SIG-M5 (cell line): ENCODE measurements at places on chromosomes 7 and 10.

DNA sequence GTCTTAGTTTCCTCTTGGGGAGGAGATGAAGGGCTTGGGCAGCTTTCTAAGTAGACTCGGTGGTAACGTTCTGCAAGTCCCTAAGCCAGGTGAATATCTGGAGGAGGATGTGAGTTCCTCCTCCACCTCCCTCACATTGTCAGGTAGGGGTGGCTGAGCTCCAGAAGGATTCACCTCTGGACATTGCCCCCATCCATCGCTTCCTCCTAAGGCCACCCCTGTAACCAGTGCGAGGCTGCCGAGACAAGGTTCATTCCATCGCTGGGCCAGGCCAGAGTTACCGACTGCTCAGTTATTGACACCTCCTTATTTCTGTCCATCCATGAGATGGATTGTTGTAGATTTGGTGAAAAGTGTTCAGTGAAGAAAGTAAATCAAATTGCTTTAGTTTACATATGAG is 334.1 kb upstream of the KLF6 start:
- DNase-seq = no peak

DNA sequence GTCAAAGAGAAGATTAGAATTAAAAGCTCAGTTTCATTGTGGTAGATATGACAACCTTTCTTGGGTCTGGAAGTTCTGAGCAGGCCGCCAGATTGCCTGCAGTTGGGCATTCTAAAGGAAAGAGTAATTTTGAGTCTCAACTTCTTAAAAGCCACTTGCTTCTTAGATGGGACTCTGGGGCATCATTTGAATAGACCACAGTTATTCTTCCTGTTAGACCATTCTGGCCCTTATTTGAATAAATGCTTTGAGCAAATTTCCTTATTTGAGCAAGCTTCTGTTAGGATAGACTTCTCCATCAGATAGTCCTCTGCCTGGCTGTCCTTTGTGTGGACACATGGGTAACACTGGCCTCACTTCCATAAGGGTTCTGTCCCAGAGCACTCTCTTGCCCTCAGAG is 40.2 kb downstream of the SND1 start:
- no peak for DNase-seq

DNA sequence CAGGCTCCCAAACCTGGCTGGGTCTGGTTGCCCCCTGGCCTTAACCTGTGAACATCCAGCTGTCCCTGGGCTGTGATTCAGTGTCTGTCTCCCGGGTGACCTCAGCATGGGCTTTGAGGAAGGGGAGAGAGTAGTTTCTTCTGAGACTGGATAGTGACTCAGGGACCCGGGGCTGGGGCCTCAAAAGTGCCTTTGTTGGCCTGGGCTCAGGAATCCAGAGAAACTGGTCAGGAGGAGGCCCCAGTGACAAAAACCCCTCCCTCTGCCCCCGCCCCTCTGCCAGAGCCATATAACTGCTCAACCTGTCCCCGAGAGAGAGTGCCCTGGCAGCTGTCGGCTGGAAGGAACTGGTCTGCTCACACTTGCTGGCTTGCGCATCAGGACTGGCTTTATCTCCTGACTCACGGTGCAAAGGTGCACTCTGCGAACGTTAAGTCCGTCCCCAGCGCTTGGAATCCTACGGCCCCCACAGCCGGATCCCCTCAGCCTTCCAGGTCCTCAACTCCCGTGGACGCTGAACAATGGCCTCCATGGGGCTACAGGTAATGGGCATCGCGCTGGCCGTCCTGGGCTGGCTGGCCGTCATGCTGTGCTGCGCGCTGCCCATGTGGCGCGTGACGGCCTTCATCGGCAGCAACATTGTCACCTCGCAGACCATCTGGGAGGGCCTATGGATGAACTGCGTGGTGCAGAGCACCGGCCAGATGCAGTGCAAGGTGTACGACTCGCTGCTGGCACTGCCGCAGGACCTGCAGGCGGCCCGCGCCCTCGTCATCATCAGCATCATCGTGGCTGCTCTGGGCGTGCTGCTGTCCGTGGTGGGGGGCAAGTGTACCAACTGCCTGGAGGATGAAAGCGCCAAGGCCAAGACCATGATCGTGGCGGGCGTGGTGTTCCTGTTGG is at the start of gene CLDN4:
Gene CLDN4, plus strand, starts transcription at position 316 of the 903 bp plus-strand sequence. Its CDS starts 206 bp downstream, at position 522.
- no peak for DNase-seq

DNA sequence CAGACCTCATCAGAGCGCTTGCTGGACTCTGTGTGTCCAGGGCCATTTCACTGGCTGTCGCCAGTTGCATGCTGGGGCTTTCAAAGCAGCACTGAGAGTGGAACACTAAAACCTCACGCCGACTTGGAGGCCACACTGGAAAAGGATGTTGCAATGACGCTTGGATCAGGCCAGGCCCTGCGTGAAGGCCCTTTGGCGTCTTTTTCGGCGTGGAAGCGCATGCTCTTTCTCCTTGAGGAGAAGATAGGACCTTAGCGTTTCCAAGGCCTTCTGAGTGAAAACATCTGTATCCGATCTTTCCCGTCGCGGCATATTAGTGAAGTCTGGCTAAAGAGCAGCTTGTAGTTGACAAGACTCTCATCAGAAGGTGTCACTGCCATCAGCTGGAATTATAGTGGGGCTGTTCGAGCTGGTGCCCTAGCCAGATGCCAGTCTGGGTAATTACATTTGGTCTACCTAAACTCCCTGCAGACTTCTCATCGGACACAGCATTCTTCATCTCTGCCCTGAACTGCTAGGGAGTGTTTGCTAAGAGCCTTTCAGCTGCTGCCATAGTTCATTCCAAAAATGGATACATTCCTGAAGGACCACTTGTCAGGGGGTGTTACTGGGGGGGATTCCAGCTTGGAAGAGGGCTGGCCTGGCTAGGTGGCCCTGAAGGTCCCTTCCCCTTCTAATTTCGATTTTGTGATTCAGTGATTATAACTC is 167.7 kb upstream of the TCF7L2 start:
- DNase-seq = no peak

GRCh38 chr10:2053805-2054204 is 316.5 kb upstream of the ADARB2 start:
- no peak for DNase-seq

GRCh38 chr10:30985512-30985911 is 46.2 kb downstream of the ZNF438 start:
- DNase-seq = no peak

DNA sequence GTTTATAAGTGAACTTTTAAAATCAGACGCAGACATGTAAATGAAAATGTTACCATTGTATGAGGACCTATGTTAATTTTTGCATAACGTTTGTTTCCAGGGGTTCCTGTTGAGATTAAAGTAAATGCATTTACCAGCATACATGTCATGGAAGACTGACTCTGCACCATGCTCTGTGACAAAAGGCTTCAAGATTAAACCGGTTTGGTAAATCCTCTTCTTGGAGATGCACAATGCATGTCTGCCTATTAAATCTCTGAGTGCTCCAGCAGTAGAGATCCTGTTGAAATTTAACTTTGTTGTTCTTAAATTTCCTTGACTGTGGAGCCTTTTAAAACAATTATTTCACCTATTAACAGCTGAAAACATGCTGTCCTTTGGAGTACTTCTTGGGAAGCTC is 36.5 kb upstream of the JAZF1 start:
- DNase-seq = no peak

DNA sequence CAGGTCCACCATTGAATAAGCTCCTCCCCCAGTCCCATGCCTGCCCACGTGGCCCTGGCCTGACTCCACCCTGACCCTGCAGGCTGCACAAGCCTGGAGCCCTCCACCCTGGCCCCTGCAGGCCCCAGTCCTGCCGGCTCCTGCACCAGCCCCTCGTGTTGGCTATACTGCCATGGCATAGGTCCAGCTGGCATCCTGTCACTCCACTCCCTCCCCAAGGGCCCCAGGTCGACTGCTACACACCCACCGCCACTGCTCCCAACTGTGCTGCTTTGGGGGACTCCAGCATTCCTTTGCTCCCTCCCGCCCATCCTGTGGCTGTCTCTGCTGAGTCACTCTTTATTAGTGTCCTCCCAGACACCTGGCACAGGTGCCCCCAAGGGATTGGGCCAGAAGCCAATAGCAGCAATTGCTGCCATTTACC is 32.4 kb upstream of the HSPA12A start:
- DNase-seq = no peak

DNA sequence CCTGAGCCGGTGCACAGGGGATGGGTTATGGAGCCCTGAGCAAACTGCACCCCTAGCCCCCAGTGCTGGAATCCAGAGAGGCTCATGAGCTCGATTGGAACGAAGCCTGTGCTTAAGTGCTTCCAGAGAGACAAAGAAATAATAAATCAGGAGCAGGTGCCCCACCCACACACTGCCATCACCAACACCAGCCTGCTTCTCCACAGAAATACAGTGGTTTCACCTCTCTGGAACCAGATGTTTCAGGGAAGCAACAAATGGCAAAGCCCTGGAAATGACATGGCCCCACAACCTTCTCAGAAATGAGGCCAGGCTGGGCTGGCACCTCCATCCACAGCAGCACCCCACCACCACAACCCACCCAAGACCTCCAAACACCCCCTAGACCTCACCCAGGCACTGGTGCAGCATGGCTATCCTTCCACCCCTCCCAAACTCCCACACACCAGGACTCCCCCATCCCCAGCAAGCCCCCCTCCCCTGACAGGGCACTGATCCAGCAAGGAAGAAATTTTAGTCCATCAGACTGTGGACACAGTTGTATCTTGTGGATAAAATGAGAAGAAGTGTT is 4.1 kb upstream of the SLC18A3 start:
- no peak for DNase-seq

DNA sequence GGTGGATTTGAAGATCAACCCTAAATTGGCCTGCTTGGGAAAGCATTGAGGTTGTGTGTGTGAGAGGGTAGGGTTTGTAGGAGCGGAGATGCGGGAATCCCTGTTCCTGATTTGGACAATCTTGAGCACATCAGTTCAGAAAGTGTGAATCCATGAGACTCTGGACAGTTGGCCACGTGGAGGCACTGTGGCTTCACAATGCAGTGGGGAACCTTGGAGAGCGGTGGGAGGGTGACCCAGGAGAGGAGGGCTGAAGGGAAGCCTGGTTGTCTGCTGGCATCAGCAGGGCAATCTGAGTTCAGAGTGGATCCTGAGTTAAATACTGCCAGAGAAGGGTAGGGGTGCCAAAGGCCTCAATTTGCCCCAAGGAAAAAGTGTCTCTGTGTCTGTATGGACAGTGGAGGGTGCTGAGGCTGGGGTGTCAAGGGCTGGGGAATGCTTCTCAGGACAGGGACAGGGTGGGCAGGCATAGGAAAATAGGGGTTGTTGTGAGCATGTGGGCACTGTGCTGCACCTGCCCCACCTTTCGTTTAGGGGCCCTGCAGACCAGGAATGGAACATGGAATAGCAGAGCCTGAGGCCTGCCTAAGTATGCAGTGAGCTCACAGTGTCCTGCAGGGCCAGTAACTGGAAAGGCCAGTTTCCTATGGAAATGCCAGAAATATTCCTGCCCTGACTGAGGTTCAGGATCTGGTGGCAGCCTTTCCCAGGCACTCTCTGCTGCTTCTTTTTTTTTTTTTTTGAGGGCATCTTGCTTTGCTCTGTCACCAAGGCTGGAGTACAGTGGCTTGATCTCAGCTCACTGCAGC is 162.9 kb upstream of the PRSS58 start:
- no peak for DNase-seq

GRCh38 chr7:7202375-7202720 is 20.0 kb downstream of the C1GALT1 start:
- no peak for DNase-seq

GRCh38 chr7:32253299-32253698 is 183.1 kb upstream of the PDE1C start:
- DNase-seq = no peak

DNA sequence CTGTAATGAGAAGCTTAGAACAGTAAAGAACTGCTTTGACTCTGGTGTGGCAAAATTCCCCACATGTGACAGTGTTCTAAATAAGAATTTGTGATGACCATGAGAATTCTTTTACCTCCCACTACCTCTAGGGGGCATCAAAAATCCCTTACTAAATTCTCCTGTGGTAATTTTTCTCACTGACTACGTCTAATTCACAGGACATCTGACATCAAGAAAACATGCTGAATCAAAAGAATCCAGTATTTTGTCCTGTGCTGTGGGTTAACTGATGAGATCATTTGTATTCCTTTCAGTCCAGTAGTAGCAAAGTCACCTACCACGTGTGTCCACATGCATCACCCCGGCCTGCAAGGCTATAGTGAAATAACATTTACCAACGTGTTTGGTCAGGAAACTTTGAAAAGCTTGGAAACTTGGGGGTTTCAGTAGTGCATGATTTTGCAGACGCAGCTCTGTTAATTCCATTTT is 103.8 kb downstream of the ATE1 start:
- DNase-seq = no peak

GRCh38 chr7:27476493-27476892 is 186.2 kb downstream of the HIBADH start:
- no peak for DNase-seq

DNA sequence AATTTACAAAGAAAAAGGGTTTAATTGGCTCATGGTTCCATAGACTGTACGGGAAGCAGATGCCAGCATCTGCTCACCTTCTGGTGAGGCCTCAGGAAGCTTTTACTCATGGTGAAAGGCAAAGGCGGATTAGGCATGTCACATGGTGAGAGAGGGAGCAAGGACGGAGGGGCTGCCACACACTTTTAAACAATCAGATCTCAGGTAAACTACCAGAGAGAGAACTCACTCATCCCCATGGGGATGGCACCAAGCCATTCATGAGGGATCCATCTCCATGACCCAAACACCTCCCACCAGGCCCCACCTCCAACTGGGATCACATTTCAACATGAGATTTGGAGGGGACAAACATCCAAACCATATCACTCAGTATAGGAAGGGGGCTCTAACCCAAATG is 183.9 kb downstream of the COBL start:
- no peak for DNase-seq

DNA sequence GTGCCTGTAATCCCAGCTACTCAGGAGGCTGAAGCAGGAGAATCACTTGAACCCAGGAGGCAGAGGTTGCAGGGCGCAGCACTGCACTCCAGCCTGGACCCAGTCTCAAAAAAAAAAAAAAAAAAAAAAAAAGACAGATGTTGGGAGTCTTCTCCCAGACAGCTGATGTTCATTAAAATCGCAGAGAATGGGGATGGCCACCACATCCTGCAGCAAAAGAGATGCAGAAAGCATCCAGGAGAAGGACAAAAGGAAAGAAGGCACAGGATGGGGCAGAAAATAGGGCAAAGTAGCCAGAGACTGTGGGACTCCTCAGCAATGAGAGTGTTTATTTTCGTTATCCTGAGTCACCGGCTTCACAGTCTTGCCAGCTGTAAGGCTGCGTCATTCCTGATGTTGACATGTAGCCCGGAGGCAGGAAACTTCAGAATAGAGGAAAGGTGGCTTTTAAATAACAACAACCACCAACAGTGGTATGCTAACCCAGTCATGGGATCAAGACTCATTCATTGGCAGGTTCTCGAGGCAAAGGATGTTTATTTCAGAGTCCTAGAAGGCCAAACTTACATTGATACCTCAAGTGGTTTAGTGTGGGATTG is 149.5 kb upstream of the SVIL start:
- no peak for DNase-seq

DNA sequence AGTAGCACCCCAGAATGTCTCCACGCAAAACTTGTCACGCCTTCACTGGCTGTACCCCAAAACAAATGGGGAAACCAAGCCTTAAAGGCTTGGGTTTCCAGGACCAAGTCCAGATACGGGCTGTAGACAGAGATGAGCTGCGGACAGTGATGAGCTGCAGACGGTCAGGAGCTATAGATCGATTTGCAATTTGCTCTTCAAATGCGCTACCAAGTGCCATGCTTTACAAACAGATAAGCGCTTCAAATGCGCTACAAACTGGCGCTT is 658 bp upstream of the SGCE start:
- no peak for DNase-seq

GRCh38 chr10:6737080-6737641 is 157.1 kb upstream of the PRKCQ start:
- DNase-seq = no peak

- no peak for DNase-seq
Measured at GRCh38 chr10:93758508-93758885, 761 bp downstream of the LGI1 start.
